ENCODE measurements at places on chromosomes 16 and 17. TPM values are rescaled to one million over a fixed set of nuclear protein-coding genes. Genes with fewer than 3 reads are reported as not detected.

KCNJ12 gene
- total RNA-seq = 0.07 TPM

CBLN1 gene
- not detected for total RNA-seq

TNP2 gene
- total RNA-seq = not detected

DNA sequence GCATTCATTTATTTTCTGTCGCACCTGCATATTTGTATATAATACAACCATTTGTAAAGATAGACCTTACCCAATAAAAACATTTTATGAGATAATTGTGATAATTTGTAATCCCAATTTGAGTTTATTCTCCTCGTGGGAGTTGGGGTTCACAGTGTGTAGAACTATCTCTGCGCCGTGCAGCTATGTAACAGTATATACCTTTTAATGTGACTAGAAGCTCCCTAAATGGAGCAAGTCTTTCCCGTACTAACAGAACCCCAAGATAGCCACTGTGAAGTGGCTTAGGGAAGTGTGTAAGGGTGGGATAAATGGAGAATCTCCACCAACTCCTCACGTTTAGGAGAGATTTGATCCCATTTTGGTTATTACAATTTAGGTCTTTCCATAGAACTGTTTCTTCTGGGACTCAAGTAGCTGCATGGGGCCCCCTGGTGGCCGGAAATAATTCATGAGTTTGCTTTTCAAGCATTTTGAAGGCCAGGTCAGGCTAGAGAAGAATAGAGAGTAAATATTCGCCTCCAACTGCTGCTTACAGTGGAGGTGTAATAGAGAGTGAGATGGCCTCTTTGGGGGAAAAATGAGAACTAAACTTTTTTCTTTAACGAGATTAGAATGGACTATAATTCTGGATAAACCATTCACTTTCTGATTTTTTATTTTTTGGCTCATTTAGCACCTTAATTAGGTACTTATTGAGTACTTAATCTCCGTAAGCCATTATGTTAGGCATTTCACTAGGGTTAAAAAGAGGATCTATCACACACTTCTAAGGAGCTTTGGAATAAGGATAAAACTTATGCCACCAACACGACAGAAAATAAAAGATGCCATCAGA lies 4.5 kb downstream of the TMEM100 start:
- DNase-seq = peak; percentile 83

DNA sequence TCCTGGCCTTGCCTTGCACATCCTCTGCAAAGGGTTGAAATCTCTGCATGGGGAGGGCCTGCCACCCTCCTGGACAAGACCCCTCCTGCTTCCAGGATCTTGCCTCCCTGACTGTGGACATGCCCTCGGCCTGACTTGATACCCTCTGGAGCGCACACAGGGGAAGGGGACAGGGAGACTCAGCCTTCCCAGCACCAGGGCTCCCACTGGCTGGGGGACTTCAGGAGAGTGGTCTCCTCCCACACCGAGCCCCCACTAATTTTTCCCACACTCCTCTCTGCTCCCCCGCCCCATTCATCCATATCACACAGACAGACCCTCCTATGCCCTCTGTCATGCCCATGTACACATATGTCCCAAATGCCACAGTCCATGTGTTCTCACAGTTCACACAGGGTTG lies 14.3 kb downstream of the SGCA start:
- no peak for DNase-seq
